ENCODE measurements at places on chromosomes 13 and 19. TPM values are rescaled to one million over a fixed set of nuclear protein-coding genes. Genes with fewer than 3 reads are reported as not detected.

FGF22 gene
- 1.4 TPM for total RNA-seq

KLHL1 gene
- total RNA-seq = not detected

SOX1 gene
- 0.18 TPM for total RNA-seq

SOX21 gene
- 6.4 TPM for total RNA-seq

TMEM190 gene
- 0.33 TPM for total RNA-seq

WDR62 gene
- 30.9 TPM for total RNA-seq

PRKCG gene
- total RNA-seq = 23.0 TPM

MTUS2 gene
- 0.18 TPM for total RNA-seq

PEG3 gene
- total RNA-seq = 0.27 TPM

TLE2 gene
- 20.0 TPM for total RNA-seq

OVOL3 gene
- total RNA-seq = not detected

IRS2 gene
- total RNA-seq = 20.5 TPM

MAP1S gene
- total RNA-seq = 120 TPM

MATK gene
- total RNA-seq = 28.3 TPM

TMEM150B gene
- not detected for total RNA-seq

USHBP1 gene
- total RNA-seq = 12.3 TPM

MAP4K1 gene
- total RNA-seq = 25.0 TPM

LILRA1 gene
- total RNA-seq = not detected

GET3 gene
- 104 TPM for total RNA-seq

All from WTC11 (cell line).